ENCODE measurements at places on chromosomes 1 and 21.

DNA sequence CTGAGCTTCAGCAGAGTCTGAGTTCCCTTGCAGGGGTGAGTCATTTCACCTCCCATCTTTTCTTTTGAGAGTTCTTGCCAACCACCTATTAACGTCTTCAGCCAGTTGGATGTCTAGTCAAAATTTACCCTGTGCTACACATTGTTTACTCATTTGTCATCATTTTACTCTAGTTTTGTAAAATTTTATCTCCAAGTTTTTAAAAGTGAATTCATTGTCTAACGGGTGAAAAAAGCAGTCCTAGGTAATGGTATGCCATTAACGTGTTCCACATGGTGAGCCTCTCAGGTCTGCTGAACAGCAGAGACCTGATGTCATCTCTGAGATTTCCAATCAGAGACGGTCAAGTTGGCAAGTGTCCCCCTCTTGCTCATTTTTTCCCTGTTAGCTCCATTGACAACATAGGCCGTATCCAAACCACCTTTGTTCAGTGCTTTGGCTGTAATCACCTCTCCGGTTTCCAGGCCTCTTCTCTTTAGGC is 85.4 kb downstream of the TBX15 start:
- DNase-seq, result no peak

DNA sequence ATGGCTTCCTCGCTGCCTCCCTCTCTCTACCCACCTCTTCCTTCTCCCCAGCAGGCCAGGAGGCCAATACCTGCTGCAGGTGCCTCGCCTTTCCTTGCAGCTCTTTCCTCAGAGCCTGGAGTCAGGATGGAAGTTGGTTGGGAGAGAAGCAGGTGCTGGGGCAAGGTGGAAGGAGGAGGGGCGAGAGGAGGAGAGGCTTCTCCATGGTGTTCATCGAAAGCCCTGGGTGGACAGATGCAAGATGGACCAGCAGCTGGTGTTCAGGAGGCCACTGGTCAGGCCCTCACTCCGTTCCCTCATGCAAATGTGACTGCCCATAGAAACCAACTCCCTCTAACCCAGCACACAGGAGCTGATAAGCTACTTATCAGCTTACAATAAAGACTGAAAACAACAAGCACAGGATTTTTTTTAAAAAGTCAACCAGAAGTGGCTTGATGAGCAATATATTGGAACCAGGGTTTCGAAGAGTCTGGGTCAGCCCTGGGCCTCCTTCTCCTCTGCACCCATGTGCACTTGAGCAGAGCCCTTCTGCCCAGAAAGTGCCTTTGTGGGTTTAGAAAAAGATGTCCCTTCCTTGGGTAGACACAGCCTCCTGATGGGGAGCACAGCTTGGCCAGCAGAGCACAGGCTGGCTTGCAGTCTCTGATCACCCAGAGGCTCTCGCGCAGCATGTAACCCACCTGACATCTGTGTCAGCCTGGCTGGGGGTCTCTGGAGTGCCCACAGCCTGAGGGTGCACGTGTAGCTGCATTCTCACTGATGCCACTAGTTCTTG is 16.6 kb upstream of the GSTM4 start:
- no peak for DNase-seq

DNA sequence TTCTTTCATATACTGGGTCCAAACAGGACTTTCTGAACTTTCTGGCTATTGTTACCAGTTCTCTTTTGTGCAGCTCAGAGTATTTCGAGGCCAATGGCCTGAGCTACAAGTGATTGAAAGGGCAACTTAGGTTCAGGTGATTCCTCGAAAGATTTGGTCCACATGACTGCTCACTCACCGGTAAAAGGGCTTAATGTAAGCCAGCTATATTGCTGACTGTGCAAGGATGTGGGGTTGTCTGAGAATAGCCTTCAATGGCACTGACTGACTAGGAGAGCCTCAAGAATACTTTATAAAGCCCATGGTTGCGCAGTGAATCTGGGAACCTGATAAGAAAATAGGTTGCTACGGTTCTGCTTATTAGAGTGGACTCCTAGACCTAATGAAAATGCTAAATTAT is 269.0 kb downstream of the SEC16B start:
- no peak for DNase-seq

- no peak for DNase-seq
Measured at GRCh38 chr1:30383221-30383711, 340.1 kb downstream of the MATN1 start.

- DNase-seq, result no peak
Measured at GRCh38 chr21:43613755-43614638, 45.3 kb downstream of the HSF2BP start.

DNA sequence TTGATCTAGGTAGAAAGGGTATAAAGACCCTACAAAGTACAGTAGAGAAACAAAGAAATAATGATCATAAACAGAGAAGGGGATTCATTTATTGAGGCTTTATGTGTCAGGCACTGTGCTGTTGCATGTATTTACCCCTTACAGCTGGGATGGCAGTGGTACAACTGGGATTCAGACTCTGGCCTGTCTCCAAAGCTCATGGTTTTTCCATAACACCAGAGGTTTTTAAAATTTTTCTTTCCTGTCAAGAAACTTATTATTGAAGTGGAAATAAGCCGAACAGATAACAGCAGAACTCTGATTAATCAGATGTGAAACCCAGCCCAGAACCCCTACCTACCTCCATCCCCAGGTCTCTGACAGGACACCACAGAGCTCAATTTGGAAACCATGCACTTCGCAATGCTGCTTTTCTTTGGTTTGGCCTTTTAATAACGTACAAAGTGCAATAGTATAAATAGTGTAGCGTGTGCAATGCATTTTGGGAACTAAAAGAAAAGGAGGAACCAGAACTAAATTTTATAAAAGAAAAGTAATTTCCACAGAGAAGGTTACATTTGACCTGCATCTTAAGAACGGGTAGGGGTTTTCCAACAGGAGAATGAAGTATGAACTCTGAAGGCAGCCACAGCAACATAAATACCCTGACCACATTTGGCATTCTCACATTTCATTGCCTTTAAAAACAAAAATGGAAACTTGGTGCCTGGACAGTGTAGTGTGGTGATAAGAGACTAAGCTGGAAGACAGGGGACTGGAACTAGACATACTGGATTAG is 92.0 kb upstream of the S1PR1 start:
- DNase-seq, result no peak

- DNase-seq, result no peak
Measured at GRCh38 chr1:33045814-33046213, 9.1 kb upstream of the AK2 start.

DNA sequence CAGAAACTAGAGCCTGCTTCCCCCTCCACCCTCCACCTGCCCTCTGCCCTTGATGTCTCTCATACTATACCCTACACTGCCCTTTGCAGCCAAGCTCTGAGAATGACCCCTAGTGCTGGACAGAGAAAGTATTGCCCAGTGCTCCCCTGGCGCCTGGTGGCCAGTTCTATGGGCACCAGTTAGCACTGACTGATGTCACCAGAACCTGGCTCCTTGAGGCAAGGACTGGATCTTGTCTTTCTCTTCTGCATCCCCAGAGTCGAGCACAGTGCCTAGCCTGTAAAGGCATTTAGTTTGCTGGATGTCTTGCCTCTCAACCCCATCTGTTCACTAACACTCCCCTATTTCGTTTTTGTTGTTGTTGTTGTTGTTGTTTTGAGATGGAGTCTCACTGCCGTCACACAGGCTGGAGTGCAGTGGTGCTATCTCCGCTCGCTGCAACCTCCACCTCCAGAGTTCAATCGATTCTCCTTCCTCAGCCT is 5.9 kb downstream of the PHLDA3 start:
- no peak for DNase-seq

DNA sequence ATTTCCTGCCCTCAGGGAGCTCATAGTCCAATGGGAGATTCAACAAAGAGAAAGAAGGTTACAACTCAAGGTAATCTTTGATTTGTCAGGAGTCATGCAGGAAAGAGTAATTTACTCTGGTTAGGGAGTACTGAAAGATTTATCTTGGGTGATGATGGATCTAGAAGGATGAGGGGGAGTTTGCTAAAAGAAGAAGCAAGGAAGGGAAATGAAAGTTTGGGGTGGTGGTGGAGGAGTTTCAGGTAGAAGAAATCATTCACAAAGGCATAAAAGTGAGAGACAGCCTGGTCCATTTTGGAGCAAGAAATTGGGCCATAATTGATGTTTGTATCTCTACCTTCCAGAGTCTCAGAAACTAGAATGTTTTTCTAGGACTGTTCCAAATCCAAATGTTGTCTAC is 116.7 kb downstream of the ROR1 start:
- DNase-seq, result no peak

DNA sequence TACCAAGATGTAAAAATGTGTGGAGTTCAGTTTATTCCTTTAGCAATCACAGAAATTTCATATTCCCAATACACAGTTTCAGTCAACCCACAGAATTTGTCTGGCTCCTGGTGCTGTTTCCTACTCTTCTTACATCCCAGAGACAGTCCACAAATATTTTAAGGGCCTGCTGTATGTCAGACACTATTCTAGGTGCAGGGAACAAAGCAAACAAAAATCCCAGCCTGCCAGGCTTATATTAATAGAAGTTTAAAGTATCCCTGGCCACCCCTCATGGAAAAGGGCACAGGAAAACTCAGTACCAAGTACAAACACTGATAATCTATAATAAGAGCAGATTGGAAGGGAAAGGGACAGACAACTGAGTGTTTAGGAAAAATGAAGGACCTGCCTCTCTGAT is 194.8 kb downstream of the ZP4 start:
- DNase-seq, result no peak

- no peak for DNase-seq
Measured at GRCh38 chr1:204046346-204046745, 26.6 kb upstream of the SOX13 start.

DNA sequence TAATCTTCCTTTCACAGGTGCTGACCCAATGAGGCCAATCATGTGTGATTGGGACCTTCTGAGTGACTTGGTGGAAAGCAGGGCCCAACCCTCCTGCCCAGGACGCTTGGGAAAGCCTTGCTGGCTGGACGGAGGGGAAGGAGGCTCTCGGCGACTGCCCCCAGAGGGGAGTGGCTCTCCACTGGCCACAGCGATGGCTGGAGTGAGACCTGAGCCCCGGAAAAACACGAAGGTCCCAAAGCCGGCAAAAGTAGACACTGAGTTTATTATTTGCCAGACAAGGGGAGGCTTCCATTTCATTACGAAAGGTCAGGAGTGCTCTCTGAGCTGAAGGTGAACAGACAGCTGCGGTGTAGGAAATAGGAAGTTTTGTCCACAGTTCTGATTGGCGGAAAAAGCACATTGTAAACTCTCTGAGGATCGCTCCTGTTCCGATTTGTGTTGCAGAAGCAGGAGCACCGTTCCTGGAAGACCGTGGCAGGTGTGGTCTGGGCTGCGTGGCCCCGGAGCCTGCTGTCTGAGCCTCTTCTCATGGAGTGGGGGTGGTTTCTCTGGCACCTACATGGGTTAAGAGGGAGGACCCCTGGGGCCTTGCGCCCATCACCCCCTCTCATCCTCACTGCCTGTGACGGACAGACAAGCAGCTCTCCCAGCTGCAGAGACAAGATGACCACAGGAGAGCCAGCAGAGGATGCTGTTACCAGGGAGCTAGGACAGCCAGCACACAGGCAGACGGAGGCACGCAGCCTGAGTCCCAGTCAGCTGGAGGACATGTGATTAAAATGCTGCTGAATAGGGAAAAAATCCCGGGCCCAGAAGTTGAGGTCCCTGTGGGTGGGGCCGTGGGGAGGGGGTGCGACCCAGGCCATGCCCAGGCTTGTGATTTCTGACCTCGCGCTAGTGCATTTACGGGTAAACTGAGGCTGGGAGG is 41.5 kb downstream of the KRTAP10-1 start:
- no peak for DNase-seq

- DNase-seq, result no peak
Measured at GRCh38 chr1:119285482-119285881, 83.1 kb upstream of the HAO2 start.

- DNase-seq, result no peak
Measured at GRCh38 chr1:65208563-65208973, 60.6 kb downstream of the AK4 start.

GRCh38 chr1:91725989-91726721 is 159.8 kb downstream of the TGFBR3 start:
- DNase-seq, result no peak

DNA sequence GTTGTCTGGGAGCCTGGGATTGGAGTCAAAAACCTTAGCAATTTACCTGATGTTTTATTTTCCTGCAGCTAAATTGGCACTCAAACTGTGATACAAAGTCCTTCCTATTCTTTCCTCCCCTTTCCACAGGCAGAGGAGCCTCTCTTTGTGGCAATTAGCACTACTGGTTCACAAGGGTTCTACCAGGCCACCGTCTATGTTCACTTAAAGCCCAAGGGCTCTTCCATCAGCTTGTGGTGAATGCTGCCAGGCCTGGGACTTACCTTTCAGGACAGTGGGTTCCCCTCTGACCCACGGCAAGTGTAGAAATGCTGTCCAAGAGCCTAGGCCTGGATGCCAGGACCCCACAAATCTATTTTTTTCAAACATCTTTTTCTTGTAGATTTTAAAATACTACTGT is 251.9 kb upstream of the B3GALT2 start:
- no peak for DNase-seq

GRCh38 chr1:54314696-54315095 is 91.5 kb downstream of the SSBP3 start:
- DNase-seq, result no peak

DNA sequence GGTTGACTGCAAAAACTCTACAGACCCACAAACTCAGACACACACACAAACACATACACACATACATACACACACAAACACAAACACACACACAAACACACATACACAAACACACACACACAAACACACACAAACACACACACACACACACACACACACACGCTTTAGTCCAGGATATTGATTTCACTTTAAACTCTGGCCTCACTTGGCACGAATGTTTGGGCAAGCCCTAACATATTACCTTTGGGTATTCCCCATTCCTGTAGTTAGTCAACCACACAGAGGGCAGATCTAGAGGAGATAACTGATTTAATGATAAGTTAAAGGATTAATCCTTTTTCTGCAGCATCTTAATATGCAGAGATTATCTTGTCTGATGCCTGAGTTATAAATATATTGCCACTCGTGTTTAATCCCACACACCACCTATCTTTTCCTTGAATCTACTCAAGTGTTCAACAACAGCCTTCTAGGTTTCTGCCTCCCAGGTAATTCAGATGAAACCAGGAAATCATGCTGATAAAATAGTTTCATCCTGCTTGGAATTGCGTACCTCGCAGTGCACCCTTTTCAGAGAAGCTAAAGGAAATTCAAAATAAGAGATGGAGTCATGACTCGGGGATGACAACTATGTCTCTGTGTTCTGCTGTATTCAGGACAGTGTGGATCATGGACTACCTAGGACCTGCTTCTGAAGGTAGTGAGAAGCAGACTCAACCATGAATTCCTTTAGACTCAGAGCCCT is 14.5 kb upstream of the RUNX1 start:
- DNase-seq, result no peak

- no peak for DNase-seq
Measured at GRCh38 chr21:36080386-36080785, 10.6 kb downstream of the CBR1 start.

GRCh38 chr1:162141281-162142054 is 72.0 kb downstream of the NOS1AP start:
- no peak for DNase-seq

DNA sequence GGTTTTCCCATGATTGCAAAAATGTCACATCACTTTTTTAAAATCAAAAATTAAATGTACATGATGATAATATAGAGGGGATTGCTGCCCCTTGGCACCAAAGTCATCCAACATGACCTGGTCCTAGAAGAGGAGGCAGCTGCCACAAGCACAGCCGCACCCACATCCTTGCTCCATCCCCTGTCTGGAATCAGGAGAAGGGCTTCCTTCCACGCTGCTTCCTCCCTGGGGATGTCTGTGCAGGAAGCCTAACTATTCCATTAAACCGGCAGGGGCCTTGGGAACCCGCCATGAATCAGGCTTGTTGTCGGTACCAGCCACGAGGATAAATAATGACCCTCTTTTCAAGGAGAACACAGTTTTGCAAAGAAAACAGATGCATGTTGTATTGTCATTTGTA is 68.7 kb upstream of the AJAP1 start:
- no peak for DNase-seq
